ENCODE measurements at places on chromosomes 7 and 10. TPM values are rescaled to one million over a fixed set of nuclear protein-coding genes. Genes with fewer than 3 reads are reported as not detected.

Gene SRRM3
- total RNA-seq = 0.12 TPM

Gene UCN3
- not detected for total RNA-seq

Gene SLC29A4
- 0.62 TPM for total RNA-seq

- DNase-seq = no peak
Measured at GRCh38 chr10:70533189-70533558, 54.6 kb downstream of the PALD1 start.

GRCh38 chr7:99504603-99505323, at the start of gene ZKSCAN5:
Gene ZKSCAN5, plus strand, starts transcription at chr7:99504662. Its CDS starts 1,383 bp downstream, at chr7:99506045.
- peak; percentile 96 for DNase-seq

DNA sequence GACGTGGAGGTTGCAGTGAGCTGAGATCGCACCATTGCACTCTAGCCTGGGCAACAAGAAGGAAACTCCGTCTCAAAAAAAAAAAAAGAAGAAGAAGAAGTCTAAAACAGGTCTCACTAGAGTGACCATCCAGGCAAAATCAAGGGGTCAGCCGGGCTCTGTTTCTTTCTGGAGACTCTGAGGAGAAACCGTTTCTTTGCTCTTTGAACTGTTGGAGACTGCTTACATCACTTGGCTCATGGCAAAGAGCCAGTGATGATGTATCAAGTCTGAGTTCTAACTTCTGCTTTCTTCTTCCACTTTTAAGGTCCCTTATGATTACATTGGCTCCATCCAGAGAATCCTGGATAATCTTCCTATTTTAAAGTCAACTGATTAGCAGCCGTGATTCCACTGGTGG, 306.8 kb downstream of the WDR11 start:
- no peak for DNase-seq

DNA sequence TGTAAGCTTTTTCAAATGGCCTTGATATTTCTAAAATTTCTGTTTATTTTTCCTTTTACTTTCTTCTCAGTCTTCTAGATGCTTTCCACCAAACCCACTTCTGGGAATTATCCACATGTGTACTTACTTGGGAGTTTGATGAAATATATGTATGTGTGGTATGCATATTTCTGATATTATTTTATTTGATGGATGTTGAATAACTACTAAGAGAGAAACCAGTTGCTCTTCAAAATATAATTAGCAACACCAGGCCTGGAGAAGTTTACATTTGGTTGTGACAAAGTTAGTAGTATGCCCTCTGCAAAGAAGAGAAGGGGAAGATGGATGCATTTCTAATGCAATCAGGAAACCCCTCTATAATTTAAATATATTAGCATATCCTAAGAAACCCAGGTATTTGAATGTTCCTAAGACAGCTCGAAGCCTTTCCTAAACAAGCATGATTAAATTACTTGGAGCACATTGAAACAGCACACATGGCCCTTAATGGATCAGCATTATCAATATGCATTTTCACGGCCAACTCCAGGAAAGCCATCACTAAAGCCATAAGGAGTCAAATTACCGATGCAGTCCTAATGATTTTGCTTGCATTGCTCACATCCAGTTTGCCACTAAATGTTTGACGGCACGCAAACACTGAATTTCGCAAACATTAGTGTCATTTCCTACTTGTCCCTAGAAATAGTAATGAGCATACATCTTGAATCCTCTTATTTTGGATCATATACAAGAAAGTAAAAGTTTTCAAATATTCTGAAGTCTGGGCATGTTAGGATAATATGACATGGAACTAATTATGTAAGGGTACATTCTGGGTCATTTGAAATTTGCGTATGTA, 393.8 kb downstream of the EXOC4 start:
- DNase-seq = no peak

DNA sequence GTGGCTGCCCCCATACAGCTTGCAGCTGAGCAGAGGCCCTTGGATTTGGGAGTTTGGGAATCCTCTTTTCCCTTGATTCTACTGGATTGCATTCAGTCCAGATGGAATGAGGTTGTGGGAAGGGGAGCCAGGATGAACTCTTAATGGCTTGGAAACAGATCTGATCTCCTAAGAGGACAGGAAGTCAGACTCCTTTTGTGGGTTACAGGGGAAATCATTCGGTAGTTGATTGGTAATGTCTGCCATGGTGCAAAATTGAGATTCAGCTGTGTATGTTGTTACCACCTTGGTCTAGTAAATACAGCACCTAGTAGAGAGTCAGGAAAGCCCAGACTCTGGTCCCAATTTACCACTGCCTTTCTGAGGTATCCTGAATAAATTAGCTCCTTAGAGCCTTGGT, 144.2 kb upstream of the TNRC18 start:
- no peak for DNase-seq

- no peak for DNase-seq
Measured at GRCh38 chr7:75966190-75966961, 28.0 kb downstream of the TMEM120A start.

All from HFFc6 (cell line).